ENCODE measurements at places on chromosomes 13 and 19.

GRCh38 chr13:80040196-80040980 is 300.5 kb downstream of the SPRY2 start:
- no peak for DNase-seq

DNA sequence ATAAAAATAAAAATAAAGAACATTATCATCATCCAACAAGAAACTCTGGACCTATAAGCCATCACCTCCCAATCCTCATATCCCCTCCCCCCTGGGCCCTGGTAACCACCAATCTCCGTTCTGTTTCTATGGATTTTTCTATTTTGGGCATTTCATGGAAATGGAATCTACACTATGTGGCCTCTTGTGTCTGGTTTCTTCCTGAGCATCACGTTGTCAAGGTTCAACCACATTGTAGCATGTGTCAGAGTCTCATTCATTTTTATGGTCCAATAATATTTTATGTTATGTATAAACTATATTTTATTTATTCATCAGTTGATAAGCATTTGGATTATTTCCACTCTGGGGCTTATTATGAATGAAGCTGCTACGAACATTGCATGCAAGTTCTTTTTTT is 26.9 kb downstream of the SULT2B1 start:
- no peak for DNase-seq

- no peak for DNase-seq
Measured at GRCh38 chr19:6292006-6292405, 12.2 kb upstream of the MLLT1 start.

GRCh38 chr19:38544569-38545315 is 73.0 kb downstream of the MAP4K1 start:
- DNase-seq: no peak

DNA sequence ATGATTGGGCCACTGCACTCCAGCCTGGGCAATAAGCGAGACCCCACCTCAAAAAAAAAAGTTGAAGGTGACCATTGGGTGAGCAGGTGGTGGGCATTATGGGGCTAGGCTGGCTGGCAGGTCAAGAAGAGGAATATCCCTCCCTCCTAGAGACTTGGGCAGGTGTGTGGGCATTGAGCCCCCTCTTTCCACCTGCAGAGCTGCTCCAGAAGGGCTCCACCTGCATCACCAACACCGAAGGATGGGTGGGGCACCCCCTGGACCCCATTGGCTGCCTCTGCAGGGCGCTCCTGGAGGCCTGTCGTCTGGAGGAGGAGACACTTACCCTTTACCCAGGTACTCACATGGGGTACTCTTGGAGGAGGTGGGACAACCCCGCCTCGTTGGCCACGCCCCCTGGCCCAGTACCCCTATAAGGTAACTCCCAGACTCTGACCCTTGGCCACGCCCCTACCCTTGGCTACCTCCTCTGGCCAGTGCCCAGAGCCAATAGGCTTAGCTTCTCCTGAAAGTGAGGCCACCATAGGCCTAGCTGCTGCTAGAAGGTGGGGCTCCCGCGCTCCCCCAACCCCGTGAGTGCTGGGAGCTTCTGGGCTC is 21.9 kb downstream of the ZSWIM4 start:
- DNase-seq: no peak

DNA sequence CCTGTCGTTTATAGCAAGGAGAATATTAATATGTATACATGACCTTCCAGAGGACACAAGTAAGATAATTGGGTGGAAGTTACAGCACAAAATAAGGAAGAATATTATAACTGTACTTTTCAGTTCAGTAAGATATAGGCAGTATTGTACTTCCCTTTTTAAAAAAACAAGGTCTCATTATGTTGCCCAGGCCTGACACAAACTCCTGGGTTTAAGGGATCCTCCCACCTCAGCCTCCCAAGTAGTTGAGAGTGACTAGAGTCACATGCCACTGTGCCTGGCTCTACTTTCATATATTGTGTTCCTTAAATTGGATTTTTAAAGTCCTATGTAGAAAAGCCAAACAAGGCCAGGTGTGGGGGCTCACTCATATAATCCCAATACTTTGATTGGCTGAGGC is 19.5 kb upstream of the MAB21L1 start:
- DNase-seq: no peak

DNA sequence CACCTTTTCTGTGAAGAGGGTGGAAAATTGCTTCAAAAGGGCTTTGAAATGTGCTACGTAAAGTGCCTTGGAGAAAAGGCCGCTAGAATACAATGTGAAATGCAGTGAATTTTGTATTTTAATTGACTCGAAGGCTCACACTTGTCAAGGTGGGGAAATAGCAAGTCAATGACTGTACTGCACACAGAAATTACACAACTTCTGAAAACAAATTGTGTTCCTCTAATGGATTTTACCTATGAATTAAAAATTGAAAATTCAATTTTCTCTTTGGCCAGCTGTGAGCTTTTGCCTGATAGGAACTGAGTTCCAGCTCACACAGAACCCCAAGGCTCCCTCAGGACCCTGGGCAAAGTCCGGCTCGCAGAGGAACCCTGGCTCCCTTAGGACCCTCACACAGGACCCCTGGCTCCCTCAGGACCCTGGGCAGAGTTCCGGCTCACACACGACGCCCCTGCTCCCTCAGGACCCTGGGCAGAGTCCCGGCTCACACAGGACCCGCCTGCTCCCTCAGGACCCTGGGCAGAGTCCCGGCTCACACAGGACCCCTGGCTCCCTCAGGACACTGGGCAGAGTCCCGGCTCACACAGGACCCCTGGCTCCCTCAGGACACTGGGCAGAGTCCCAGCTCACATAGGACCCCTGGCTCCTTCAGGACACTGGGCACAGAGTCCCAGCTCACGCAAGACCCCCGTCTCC is 324.9 kb downstream of the UQCRFS1 start:
- no peak for DNase-seq

- DNase-seq: no peak
Measured at GRCh38 chr13:108263621-108264355, 5.7 kb upstream of the TNFSF13B start.

DNA sequence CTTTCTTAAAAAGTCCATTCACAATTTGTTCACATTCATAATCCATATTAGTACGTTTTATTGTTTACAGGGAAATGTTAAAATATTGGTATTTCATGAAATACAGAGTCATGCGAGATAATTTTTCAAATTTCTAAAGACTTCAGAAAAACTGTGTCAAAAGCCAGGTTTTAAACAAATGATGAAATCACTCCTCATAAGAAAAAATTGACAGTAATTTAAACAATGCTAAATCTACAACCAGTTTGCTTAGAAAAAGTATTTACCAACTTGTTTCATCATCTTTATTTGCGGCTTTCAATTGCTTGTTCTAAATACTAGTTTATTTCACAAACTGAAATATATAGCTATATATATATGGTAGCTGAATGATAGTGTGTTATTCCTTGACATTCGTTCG is 1.2 kb upstream of the NALCN start:
- no peak for DNase-seq

DNA sequence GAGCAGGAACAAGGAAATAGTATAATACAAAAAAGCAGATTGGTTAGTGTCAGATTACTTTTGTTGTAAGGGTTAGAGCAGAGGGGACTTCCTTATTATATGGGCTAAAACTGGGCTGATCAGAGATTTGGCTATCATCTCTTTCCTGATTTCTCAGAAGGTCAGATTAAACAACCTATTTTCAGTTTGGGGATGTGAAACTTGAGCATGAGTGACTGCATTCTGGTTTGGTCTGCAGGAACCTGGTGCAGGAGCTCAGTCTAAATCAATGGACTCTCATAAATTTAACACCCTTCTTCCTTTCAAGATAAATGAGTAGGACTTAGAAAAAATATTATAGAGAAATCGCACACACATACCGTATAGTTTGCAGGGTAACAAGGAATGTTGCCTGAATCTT is 12.9 kb upstream of the RFXAP start:
- no peak for DNase-seq

- DNase-seq: no peak
Measured at GRCh38 chr13:24187185-24187584, 26.7 kb downstream of the SPATA13 start.

- peak; percentile 25 for DNase-seq
Measured at GRCh38 chr19:17948931-17949930, 16.4 kb downstream of the CCDC124 start.

GRCh38 chr19:48271531-48272151 is 1.8 kb downstream of the ZNF114 start:
- peak; percentile 70 for DNase-seq

DNA sequence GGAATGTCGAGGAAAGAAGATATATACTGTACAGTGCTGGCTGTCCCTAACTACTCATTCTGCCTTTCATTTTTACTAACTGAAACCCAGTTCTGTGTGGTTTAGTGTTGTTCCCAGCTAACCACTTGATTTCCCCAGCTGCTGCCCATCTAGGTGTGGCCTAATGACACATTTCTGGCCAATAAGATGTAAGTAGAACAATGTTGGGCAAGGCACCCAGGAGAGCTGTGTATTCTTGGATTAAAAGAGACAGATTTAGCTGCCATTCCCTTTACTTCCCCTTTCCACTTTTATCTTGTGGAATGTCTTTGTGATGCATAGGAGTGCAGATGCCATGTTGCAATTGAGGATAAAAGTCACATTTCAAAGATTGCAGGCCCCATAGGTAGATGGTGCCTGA is 28.3 kb upstream of the PCDH9 start:
- no peak for DNase-seq

- no peak for DNase-seq
Measured at GRCh38 chr19:29090783-29091526, 122.0 kb downstream of the UQCRFS1 start.

DNA sequence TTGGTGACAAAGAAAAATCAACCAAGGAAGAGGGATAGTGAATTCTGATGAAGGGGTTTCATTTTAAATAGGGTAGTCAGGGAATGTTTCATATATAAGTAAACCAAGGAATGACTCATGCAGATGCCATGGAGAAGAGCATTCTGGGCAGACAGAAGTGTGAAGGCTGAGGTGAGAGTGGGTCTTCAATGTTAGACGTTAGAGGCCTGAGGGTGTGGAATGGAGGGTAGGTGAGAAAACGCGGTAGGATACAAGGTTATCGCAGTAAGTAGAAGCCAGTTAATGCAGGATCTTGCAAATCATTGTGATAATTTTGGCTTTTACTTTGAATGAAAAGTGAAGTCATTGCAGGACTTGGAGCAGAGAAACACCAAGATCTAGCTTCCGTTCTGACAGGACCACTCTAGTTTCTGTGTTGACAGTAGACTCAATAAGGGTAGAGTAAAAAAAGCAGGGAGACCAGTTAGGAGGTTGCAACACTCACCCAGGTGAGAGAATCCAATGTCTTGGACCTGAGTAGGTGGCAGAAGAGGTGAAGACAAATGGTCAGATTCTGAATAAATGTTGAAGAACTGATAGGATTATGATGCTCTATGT is 225.2 kb upstream of the TMTC4 start:
- no peak for DNase-seq

DNA sequence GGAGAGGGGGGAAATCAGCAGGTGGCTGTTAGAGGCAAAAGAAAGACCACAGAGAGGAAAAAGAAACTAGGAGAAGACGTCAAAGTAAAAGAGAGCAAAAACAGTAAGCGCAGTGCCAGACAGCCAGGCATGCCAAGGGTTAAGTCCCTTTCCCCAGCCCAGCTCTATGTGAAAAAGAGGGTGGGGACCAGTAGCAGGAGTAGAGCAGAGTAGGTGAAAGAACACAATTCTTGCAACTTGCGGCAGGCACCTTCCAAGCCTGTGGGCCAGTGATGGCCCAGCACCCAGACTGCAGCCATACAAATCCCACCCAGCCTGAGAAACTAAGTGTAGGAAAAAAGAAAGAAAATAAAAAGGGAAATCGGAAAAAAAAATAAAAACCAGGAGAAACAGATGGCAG is 64.2 kb upstream of the ZNF85 start:
- DNase-seq: no peak

DNA sequence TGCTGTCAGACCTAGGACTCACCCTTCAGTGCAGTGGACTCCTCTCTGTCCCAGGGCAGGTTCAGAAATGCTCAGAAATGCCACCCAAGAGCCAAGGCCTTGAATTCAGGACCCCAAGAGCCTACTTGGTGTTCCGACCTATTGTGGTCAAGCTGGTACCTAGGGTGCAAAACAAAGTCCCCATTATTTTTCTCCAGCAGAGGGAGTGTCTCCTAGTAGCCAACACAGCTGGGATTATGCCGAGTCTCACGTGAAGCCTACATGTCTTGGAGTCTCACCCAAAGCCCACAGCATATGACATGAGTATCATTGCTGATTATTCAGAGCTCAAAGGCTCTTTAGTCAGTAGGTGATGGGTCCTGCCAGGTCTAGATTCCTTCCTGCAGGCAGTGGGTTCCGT is 671.1 kb upstream of the SPRY2 start:
- DNase-seq: no peak

- no peak for DNase-seq
Measured at GRCh38 chr13:67095621-67096020, 134.5 kb downstream of the PCDH9 start.

DNA sequence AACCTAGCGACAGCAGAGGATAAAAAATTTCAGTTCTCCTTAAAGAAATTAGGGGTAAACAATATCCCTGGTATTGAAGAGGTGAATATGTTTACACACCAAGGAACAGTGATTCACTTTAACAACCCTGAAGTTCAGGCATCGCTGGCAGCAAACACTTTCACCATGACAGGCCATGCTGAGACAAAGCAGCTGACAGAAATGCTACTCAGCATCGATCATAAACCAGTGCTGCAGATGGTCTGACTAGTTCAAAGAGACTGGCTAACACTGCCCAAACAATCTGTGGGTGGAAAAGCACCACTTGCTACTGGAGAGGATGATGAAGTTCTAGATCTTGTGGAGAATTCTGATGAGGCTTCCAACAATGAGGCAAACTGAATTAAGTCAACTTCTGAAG is 19.9 kb upstream of the ACOD1 start:
- DNase-seq: no peak

DNA sequence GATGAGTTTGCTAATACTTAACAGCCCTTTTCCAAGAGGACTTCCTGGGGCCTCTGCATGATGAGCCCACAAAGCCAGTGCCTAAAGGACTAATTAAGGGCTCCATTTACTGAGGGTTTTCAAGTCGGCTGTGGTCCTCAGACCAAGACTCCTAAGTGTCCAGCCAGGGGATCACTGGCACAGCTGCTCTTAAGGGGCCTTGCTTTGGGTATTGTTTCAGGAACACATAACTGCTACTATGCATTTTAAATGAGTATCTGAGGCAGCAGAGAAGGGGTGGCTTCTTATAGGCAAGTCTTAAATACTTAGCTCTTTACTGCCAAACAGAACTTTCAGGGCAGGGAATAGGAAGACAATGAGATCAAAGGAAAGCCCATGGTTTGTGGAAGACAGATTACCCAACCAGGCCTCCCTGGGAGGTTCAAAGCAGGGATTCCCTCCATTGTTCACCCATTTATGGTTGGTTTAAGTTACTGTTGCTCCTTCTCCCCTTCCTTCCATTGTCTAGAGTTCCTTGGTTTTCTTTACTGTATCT is 61.9 kb downstream of the TNFRSF19 start:
- no peak for DNase-seq

- no peak for DNase-seq
Measured at GRCh38 chr13:28725046-28725610, 6.4 kb upstream of the SLC46A3 start.

DNA sequence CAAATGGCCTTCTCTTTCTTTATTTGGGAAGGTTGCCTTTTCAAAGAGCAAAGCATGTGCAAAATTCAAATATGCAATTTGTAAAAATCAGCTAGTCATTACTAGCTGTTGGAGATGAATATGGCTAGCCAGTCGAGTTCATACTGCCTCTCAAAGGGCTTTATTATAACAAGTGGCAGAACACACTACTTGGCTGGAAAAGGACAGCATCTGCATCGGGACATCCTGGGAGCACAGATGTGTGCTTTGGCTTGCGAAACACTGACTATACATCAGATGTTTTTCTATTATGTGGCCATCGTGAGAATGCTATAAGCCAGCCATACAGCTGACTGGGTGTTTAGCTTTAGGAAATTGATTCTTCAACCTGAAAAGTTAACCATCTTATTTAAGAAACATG is 424.2 kb downstream of the KCTD12 start:
- DNase-seq: no peak

GRCh38 chr19:50794876-50795663 is 4.9 kb downstream of the ACP4 start:
- DNase-seq: peak; percentile 61
